Stimulated activated CD4-positive, alpha-beta T cell treated with anti-CD3 and anti-CD28 coated beads, Interleukin-4, amount 100 ng/mL, for 4 hours (primary cell): ENCODE measurements at places on chromosomes 7 and 10.
A peak's percentile ranks its signal among the peaks of the same experiment; 100 is the strongest.

- DNase-seq = no peak
Observed at GRCh38 chr10:4538016-4538415, 288.0 kb upstream of the AKR1E2 start.

- DNase-seq = no peak
Observed at GRCh38 chr10:90372451-90372850, 485.4 kb downstream of the HTR7 start.

- DNase-seq = no peak
Observed at GRCh38 chr7:84532196-84532595, 337.6 kb upstream of the SEMA3A start.

- DNase-seq = peak; percentile 84
Observed at GRCh38 chr7:30134611-30135300, at the start of gene MTURN. Gene MTURN, plus strand, starts transcription at chr7:30134986. Its CDS starts 151 bp downstream, at chr7:30135137.

- no peak for DNase-seq
Observed at GRCh38 chr10:105807935-105808587, 1167.0 kb downstream of the SORCS3 start.

DNA sequence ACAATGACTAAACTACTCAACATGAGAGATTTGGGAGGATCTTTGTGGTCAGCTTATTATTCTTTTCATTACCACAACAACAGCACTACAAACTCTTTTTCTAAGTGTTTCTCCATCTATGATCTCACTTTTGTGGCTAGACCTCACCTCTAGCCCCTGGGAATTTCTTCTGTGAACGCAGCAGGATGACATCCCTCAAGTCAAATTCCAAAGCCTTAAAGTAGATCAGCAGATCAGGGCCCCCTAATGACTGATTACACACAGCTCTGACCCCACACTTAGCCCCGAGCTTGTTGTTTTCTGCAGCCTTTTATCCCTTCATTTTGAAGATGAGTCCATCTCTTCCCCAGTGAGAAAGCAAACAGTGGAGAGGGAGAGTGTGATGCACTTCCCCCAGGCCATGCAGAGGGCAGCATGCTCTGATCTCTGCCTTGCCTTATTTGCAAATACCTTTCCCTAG, 27.3 kb downstream of the TFAM start:
- no peak for DNase-seq

DNA sequence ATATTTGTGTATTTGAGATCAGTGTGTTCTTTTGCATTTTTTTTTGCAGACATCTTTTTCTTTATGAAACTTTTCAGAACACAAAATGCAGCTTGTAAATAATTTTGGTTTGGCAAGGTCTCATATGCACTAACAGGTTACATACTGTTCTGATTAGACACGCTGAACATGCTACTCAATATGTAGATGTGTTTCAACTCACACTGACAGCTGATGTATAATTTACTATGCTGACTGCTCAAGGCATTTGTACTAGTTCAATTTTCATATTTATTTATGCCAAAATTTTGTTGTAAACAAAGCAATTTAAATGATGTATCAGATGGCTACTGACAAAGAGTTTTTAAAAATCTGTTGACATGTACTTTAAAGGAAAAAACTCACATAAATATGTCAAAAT, 123.8 kb downstream of the TFEC start:
- DNase-seq = no peak

- no peak for DNase-seq
Observed at GRCh38 chr7:41814888-41815287, 112.0 kb upstream of the INHBA start.

GRCh38 chr7:132504852-132505251, 71.4 kb downstream of the PLXNA4 start:
- DNase-seq = no peak

GRCh38 chr7:66807736-66808135, 67.2 kb downstream of the RABGEF1 start:
- no peak for DNase-seq

DNA sequence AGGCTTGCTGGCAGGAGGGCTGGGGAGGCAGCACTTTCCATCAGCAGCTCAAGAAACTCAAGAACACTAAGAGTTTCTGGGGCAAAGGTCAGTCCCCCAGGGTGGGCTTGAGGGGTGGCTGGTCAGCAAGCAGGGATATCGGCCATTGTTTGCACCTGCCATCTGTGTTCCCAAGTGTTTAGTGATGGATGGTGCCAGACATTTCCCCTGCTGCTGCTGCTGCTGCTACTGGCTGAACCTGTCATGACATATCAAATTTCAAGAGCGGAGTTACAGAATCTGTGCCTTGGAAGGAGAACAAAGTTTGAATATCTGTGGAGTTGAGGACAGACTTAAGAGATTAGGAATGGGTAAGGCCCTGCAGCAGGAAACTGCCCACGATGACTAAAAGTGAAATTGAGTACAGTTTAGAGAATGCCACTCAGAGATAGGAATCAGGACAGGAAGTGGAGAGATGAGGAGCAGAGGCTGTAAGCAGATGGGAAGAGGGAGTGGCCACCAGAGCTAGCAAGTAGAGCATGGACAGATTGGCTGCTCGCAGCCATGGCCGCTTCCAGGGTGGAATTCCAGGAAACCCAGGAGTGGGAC, 39.2 kb upstream of the PPP1R3C start:
- no peak for DNase-seq

GRCh38 chr7:68509054-68509453, 1089.2 kb upstream of the AUTS2 start:
- no peak for DNase-seq

DNA sequence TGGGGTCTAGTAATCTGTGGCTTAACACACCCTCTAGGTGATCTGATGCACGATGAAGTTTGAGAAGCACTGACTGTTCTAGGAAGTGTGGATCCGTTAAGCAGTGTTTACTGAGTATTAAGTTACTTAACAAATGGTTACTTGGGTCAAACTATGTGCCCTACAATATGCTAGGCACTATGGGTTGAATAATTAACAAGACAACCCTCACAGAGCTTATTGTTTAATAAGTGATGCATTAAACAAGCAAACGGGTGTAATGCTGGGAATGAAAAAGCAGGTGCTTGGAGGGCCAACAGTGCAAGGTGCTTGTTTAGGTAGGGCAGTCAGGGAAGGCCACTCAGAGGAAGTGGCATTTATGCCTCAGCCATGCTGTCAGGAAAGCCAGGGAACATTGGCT, 378.0 kb upstream of the PODXL start:
- DNase-seq = no peak

DNA sequence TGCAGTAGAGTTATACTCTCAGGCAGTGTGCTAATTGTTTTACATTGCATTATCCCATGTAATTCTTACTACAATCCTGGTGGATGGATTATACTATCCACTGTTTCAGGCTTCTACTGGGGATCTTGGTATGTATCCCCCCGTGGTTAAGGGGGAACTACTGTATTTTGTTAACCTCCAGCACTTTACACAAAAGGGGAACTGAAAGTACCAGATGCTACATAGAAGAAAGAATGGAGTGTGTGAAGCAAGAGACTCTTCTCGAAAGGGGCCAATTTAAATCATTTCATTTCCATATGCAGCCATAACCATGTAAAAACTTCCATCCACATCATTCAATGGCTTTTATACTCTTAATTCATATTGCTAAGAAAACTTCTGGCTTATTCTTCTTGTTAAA, 69.4 kb downstream of the C1GALT1 start:
- DNase-seq = no peak

DNA sequence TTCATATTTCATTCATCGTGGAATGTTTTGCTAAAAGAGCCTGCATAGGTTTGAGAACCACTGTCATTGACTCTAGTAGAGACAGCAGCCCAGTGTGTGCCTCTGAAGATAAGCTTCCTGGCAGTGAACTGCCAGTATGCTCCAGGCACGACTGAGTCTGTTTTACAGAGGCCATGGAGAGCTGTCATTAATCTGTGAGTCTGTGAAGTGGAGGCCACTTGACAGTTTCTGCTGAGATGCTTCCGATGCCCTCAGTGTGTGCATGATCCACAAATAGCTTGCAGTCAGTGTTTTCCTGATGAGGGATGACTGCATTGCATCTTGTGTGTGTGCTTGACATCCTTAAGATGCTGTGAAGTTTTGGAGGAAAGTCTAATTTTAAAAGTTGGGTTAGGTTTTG, 162.2 kb downstream of the PFKFB3 start:
- no peak for DNase-seq

DNA sequence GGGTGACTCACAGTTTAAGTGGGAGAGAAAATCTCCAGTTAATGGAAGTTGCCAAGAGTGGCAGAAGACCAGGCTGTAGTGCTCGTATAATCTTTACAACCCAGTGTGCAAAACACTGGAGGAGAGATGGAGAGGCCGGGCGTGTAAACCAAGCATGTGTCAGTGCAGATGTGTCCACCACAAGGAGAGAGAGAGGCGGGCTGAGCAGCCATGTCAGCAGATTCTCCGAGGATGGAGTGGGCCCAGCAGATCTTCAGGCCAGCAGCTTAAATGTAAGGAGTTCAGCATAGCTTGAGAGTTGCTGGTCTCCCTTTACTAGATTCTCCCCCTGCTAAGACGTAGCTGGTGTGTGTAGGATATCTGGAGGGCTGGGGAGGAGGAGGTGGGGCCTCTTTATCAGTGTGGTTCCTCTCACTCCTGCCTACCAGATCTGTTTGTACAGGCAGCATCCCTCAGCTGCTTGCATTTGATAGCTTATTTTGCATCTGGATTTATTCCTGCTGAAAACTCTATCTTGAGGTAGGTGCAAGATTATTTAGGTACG, 13.7 kb downstream of the BPGM start:
- no peak for DNase-seq

DNA sequence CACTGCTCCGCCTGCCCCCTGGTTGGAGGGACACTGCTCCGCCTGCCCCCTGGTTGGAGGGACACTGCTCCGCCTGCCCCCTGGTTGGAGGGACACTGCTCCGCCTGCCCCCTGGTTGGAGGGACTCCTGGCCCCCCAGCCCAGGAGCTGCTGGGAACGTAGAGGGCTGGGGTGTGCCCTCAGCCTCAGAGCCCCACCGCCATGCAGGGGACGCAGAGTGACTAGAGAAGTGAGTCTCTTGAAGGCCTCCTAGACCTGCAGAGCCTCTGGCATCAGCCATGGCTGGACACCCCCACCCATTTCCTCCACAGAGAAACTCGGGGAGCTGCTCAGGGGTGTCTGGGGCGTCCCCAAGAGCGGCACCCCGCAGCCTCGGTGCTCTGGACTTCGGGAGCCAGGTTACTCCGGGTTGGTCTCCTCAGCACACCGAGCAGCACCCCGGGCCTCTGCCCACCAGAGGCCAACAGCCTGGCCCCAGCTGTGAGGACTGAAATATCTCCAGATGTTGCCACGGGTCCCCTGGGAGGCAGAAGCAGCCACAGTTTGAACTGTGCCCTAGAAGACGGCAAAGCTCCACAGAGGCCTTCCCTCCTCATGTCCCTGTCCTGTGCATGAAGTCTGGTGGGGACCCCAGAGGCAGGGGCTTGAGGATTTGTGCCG, 191.9 kb downstream of the ELFN1 start:
- no peak for DNase-seq

GRCh38 chr10:130409931-130410330, 273.7 kb downstream of the GLRX3 start:
- no peak for DNase-seq

- no peak for DNase-seq
Observed at GRCh38 chr7:14507617-14508016, 394.9 kb downstream of the DGKB start.

DNA sequence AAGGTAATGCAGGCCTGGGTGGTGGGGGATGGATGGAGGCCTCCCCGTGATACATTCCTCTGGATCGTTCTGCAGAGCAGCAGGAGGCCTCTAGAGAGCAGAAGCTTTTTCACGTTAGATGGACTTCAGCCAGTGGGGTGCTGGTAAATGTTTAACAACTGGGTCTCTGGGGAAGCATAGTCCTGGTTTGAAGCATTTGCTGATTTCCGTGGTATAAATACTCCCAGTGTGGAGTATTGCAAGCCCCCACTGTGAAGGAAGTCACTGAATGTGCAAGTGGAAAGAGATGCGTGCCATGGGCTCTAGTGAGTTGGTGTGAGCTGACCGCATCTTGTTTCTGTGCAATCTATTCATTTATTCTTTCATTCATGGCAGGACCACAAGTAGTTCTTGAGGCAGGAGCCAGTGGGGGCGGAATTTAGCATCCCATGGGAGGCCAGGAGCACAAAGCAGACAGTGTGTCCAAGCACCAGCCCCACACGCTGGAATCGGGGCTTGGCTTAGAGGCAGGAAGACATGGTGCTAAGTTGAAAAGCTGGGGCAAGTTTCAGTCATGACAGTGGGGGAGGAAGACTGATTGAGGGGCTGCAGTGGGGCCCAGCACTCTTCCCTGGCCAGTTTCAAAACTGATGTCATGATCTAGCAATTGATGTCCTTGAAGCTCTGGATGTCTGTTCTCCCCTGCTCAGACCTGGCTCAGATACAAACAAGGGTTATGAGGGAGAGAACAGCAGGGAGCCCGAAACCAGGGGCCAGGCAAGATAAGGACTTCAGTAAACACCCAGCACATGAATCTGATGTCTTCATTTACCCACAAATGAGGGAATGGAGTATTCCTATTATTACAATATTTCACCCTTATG, 280.9 kb upstream of the LYZL1 start:
- DNase-seq = no peak

DNA sequence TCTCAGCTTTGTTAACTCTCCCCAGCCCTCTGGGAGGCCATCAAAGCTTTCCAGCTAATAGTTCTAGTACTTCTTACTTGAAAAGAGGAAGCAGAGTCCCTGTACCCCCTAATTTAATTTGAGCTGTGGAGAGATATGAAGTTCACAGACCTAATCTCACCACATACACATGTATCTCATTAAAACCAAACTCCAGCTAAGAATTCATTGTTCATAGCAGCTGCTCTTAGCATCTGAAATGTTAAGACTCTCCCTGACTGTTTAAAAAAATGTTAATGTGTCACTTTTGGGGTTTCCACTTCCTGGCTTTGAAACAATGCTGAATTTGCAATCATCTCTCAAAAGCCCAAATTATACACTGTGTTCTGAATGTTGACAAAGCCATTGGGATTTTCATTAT, 16.2 kb upstream of the MRC1 start:
- DNase-seq = no peak

DNA sequence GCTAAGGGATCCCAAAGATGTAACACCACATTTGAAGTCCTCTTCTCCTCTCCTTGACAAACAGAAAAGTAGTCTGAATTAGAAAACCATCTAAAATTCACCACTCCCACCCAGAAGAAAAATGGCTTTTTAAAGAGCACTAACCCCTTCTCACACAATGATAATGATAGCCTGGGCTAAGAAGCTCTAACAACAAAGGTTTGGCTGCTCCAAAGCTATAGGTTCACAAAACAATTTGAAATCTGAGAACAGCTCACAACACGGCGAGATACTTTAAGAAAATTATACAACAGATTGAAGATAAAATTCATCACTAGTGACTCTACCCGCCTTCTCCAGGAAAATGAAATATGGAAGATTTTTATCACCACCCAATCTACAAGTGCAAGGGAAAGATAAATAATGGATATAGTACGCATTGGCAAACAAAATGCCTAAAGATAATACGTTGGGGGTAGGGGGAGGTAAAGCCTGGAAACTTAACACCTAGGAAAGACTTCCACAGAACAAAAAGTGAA, 7.4 kb downstream of the ITGB1 start:
- no peak for DNase-seq
